Kidney capillary endothelial cell (primary cell): ENCODE measurements at places on chromosomes 4 and X.

DNA sequence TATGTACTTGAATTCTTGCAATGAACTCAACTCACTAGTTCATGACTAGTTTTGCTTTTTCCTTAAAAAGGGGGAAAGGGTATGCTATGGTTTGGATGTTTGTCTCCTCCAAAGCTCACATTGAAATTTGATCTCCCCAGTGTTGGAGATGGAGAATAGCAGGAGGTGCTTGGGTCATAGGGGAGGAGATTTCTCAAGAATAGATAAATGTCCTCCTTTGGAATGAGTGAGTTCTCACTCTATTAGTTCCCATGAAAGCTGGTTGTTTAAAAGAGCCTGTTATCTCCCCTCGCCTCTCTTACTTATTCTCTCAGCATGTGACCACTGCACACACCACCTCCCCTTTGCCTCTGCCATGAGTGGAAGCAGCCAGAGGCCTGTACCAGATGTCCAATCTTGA lies 109.4 kb upstream of the INTU start:
- DNase-seq: no peak

- no peak for DNase-seq
These were observed 44.0 kb downstream of the ADRA2C start for GRCh38 chr4:3810111-3810680.

- DNase-seq: peak; percentile 32
These were observed 118.5 kb downstream of the PLS3 start for GRCh38 chrX:115679460-115679859.

- no peak for DNase-seq
These were observed 954.5 kb upstream of the IGFBP7 start for GRCh38 chr4:58064653-58065052.

- DNase-seq: no peak
These were observed 71.9 kb upstream of the PRSS48 start for GRCh38 chr4:151204925-151205524.

DNA sequence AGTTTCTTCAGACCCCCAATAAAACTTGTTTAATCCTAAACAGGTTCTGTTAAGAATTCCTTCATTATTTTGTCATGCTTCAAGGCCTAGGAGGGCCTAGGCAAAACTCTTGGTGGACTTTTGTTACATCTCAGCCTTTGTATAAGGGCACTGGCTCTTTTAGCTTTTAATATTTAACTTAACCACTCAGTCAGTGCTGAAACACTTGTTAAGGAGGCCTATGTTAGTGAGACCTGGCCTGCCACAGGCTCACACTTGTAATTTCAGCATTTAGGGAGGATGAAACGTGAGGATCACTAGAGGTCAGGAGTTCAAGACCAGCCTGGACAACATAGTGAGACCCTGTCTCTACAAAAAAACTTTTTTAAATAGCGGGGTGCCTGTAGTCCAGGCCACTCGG lies 32.7 kb upstream of the PGK1 start:
- no peak for DNase-seq

DNA sequence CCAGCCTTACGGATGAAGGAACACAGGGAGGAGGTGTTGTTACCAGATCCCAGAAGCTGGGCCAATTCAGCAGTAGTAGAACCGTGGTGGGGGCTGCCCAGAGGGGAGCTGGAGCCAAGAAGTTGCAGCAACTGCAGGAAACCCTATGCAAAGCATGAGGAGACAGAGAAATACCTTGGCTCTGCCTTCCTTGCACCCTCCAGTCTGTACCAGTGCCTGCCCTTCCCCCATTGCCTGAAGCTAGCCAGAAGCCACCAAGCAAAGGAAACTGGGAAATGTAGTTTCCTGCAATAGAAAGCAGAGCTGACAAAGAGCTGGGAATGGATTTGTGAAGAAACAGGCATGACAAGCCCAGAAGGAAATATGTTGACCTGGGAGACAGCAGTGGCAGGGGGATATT lies 108.7 kb upstream of the FUNDC1 start:
- no peak for DNase-seq

DNA sequence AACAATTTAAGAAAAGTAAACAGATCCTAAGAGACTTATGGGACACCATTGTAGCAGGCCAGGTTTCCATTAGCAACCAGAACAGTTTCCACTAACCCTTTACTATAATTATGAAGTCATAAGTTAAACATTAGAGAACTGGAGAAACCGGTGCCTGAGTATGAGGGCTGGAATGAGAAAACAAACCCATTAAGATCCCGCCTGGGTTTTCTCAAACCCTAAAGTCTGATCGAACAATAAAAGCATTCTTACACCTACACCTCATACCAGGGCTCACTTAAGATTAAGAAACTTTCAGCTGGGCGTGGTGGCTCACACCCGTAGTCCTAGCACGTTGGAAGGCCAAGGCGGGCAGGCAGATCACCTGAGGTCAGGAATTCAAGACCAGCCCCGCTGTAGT lies 13.7 kb upstream of the DHX15 start:
- no peak for DNase-seq

DNA sequence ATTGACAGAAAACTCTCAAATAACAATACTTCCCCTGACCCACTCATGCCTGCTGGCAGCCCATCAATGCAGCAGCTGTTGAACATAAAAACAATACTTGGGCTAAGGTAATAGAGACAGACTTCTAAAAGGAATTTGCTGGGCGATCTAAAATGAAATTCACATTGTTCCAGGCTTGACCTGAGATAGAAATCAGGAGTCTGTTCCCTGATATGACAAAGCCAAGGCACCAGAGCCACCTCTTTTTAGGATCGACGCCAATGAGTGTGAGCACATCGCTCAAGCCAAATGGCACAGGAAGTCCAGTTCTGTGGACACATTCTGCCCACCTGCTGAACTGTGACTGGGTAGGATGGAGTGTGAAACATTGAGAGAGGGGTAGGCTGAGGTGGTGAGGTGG lies 4.9 kb downstream of the SEPTIN11 start:
- DNase-seq: no peak

- DNase-seq: no peak
These were observed 1.9 kb downstream of the MYL5 start for GRCh38 chr4:675980-676870.

DNA sequence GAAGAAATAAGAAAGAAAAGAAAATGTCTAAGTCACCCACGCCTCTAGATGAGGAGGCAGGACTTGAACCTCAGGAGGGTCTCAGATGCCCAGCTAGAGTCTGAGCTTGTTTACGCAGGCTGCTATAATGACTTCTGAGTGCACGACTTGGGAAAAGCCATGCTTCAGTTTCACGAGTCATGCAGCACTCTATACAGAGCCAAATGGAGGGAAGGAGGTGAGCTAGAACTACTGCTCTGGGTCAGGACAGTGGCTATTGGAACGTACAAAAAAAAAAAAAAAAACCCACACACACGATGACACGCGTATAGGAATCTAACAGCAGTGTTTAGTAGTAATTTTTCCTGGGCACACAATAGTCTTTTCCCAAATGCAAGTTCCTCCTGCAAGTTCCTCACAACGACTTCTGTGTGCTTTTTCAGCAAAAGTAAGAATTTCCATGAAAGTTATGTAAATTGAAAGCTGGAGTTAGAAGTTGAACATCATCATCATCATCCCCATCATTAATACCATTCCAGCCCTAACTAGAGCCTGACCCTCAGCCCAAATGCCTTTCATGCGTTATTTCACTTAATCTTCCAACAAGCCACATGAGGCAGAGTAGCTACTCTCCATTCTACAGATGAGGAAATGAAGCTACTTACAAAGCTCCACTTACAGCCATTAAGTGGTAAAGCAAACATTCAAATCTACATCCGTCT lies 36.6 kb downstream of the IRF2 start:
- no peak for DNase-seq

GRCh38 chr4:141348573-141348972 lies 127.9 kb downstream of the ZNF330 start:
- DNase-seq: no peak

GRCh38 chrX:153818571-153819383 lies 11.6 kb downstream of the PDZD4 start:
- DNase-seq: peak; percentile 16

GRCh38 chrX:71100581-71101505 lies 5.2 kb downstream of the FOXO4 start:
- DNase-seq: no peak

DNA sequence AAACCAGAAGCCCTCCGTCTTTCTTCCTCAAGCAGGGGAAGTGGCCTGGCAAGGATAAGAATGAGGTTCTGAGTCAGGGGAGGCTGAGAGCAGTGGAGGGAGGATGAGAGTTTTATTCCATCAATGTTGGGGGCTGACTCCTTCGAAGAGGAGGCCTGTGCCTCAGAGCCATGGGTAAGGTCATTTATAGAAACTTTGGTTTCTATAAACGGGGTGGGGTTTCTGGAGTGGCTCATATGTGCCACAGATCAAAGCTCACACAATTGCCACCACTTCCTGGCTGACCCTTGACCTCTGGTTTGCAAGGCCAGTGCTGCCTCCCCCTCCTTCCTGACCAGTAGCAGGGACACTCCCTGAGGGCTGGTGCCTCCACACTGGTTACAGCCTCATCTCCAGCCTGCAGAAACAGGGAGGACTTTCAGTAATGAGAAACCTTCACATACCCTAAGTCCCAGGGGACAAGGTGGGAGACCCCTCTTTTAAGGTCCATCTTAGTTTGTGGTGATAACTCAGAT lies 166.0 kb downstream of the PDGFRA start:
- no peak for DNase-seq

DNA sequence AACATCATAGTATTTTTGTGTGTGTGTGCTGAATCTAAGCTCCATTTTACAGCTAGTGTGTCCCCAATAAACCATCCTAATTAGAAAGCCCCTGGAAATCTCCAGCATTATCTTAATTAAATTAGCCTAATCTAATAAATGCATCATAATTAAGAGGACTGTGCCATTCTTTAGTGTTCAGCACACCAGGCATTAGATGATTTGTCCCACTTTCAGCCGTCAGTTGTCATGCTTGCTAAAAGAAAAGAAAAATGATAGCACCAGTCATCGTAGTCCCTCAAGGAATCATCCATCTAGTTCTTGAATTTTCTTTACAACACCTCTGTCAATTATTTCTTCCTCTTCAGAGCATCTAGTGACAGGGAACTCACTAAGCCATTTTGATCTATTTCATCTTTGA lies 155.9 kb downstream of the PALLD start:
- DNase-seq: no peak

- no peak for DNase-seq
These were observed 10.4 kb downstream of the LIMCH1 start for GRCh38 chr4:41548305-41548880.

DNA sequence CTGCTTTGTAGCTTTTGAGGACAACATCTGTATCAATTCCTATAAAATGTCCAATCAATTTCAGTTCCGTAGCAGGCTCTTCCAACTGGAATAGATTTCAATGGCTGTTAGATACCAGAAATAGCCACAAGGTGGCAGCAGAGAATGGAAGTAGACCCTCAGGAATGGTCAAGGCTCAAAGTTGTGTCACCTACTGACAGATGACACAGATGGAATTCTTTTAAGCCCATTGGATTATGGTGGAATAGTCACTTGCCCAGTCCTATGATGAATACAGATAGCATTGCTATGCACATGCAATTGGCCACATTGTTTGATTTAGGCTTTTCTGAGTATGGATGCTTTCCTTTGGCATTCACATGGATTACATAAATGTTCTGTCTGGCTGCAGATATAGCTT lies 130.4 kb upstream of the RADX start:
- DNase-seq: peak; percentile 43

- DNase-seq: no peak
These were observed 119.8 kb upstream of the TEX13D start for GRCh38 chrX:124212622-124213021.

- no peak for DNase-seq
These were observed 127.2 kb downstream of the UBE2K start for GRCh38 chr4:39825090-39825489.

DNA sequence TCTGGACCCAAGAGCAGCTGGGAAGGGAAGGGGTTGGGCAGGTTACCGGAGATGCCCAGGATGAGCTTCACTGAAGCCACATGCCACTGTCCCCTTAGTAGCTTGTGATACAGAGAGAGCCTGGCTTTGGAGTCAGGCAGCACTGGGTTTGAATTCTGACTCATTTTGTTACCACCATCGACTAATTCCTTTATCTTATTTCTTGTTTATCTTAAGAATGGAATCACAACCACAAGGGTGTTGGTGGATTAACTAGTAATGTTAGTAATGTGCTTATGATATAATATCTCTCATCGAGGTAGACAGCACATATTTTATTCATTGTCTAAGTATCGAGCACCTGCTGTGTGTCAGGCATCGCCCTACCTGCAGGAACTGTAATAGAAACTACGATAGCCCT lies 17.7 kb upstream of the STX18 start:
- DNase-seq: no peak

DNA sequence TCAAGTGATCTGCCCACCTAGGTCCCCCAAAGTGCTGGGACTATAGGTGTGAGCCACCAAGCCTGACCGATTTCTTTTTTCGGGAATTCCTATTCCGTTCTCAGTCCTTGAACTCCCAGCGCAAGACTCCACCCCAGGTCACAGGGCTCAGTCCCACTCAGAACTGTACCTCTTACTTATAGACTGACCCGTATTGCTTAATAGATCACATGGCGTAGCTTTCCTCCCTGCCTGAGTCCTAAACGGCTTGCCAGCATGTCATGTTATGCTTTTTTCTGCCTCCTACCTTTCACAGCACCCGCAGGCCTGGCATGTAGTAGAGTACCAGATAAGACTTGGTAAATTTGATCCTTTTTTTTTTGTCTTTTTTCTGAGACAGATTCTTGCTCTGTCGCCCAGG lies 22.4 kb downstream of the SAT1 start:
- no peak for DNase-seq

DNA sequence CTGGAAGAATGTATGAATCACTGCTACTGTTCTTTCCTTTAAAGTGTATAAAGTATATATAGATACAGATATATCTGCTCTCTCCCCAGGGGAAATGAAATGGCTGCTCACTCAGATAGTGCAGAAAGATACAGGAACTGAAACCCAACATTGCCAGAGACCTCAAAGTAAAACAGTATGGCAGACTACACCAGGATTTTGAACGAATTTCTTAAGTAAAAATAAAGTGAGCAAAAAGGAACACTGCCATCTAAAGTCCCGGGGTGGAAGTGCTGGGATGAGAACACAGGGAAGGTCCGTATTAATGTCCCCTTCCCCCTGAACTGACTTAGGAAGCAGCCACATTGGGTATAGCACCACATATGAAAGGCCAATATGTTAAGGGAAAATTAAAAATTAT lies 93.4 kb downstream of the TMA16 start:
- DNase-seq: peak; percentile 14

DNA sequence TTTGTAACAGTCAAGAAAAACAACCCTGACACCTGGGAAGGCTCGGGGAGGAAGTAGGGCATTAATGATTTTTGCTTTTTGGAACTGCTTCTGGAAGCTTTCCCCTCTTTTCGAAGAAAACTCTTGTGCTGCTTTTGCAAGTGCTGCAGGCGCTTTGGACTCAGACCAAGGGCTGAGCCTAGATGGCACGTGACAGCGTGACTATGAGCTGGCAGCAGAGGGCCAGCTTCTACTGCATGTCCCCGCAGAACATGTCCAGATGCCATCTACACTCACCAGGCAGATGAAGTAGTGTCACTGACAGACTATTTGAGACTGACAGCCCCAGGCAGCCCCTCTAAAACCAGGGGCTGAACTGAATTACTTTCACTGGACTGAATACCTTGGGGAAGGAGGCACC lies 6.2 kb downstream of the NR0B1 start:
- DNase-seq: no peak
